Activated naive CD8-positive, alpha-beta T cell treated with anti-CD3 and anti-CD28 coated beads, Interleukin-2, amount 50 U/mL, for 24 hours (primary cell): ENCODE measurements at places on chromosomes 1 and 21.
A peak's percentile ranks its signal among the peaks of the same experiment; 100 is the strongest.

- no peak for DNase-seq
Observed at GRCh38 chr1:153360190-153360589, 2.5 kb downstream of the S100A9 start.

DNA sequence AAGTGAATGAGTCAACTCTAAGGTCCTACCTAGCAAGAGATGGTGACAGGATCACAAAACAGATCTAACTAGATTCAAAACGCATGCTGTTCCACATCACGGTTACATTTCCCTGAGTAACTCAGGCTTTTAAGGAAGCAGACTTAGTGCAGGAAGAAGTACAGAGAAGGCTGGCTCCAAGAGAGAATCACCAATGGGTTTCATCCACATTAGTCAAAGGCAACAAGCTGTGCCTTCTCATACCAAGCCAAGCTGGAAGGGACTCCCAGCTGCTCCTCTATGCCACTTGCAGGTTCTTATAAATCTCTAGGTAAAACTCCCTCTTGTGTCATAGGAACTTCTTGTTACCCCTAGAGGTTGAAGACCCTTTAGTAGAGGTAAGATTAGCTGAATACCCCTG is 109.0 kb downstream of the KCNH1 start:
- DNase-seq, result no peak

DNA sequence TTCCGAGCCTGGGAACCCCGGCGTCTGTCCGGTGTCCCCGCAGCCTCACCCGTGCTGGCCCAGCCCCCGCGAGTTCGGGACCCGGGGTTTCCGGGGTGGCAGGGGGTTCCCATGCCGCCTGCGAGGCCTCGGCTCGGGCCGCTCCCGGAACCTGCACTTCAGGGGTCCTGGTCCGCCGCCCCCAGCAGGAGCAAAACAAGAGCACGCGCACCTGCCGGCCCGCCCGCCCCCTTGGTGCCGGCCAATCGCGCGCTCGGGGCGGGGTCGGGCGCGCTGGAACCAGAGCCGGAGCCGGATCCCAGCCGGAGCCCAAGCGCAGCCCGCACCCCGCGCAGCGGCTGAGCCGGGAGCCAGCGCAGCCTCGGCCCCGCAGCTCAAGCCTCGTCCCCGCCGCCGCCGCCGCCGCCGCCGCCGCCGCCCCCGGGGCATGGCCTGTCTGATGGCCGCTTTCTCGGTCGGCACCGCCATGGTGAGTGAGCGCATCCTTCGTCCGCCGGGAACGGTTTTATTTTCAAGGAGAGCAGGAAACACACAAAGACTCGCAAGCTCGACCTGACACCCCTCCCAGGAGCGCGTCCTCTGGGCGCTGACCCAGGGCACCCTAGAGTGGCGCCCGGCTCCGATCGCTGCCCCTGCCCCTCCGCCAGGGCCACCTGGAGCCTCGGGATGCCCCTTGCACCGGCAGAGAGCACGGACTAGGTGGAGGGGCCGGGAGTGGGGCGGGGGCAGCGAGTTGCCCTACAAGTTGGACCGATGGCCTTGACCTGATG is at the start of gene ABCG1:
Gene ABCG1, plus strand, starts transcription at position 305 of the 770 bp plus-strand sequence. Its CDS starts 123 bp downstream, at position 428.
- DNase-seq, result peak; percentile 60

DNA sequence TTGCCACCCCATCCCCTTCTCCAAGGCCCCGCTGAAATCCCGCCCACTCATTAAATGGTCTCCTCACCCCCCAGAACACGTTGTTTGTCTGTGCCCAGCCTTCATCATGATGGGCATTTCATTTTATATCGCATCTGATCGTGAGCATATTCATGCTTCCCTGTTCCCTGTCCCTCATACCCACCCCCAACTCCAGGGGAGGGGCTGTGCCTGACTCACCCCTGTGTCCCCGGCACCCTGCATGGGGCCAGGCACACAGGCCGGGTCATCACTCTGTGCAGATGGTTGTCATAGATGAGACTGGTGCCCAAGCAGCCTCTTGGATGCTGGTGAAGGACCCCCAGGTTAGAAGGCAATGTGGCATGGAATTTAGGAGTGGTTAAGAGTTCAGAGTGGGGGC is 11.0 kb downstream of the CAMK2N1 start:
- no peak for DNase-seq

GRCh38 chr1:18088077-18088594 is 19.5 kb upstream of the IGSF21 start:
- no peak for DNase-seq

DNA sequence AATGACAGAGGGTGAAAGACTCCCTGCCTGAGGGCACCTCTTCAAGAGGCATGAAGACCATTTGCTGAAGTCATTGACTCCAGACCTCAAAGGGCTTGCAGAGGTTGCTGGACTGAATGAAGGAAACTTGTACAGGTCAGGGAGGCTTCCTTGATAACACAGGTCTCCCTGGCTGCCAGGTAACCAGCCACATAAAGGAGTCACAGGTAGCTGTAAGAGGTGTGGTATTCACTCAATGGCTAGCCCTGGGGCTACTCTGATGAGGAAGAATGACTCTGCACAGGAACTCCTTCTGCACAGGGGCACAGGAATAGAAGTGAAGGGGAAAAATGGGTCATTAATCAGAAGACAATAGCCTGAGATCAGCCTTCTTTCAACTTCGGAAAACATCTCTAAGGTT is 187.5 kb downstream of the LMX1A start:
- no peak for DNase-seq

GRCh38 chr1:18836654-18837053 is 22.8 kb downstream of the TAS1R2 start:
- no peak for DNase-seq

DNA sequence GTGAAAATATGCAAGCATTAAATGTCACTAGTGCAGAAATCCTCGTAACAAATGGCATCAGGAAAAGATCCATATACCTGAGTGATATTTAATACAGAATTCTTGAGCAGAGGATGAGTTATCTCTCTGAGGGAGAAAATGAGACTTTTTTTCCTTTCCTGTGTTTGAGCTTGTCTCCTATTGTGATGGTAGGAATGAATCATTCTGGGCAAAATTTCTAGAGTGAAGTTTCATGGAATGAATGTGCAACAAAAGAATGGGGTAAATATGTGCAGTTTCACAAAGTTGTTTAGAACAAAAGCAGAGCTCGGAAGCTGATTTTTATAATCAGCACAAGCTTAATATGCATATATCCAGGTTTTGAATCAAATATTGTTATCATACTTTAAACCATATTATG is 4.6 kb downstream of the CTPS1 start:
- no peak for DNase-seq

DNA sequence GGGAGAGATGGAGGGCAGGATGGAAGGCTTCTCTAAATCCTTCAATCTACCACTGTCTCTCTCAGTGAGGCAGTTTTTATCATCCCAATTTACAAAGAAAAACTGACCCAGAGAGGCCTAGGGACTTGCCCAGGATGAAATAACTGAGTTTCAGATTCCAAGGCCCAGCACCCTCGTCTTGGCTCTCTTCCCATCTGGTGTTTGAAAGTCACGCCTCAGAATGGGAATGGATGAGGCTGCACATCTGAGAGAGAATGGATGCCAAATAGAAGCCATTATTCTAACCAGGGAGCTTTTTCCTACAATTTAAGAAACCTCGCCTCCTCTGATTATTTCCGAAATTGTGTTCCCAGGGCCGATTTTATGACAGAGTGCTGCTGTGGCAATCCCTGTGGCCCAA is 10.6 kb upstream of the KCNN3 start:
- DNase-seq, result no peak

DNA sequence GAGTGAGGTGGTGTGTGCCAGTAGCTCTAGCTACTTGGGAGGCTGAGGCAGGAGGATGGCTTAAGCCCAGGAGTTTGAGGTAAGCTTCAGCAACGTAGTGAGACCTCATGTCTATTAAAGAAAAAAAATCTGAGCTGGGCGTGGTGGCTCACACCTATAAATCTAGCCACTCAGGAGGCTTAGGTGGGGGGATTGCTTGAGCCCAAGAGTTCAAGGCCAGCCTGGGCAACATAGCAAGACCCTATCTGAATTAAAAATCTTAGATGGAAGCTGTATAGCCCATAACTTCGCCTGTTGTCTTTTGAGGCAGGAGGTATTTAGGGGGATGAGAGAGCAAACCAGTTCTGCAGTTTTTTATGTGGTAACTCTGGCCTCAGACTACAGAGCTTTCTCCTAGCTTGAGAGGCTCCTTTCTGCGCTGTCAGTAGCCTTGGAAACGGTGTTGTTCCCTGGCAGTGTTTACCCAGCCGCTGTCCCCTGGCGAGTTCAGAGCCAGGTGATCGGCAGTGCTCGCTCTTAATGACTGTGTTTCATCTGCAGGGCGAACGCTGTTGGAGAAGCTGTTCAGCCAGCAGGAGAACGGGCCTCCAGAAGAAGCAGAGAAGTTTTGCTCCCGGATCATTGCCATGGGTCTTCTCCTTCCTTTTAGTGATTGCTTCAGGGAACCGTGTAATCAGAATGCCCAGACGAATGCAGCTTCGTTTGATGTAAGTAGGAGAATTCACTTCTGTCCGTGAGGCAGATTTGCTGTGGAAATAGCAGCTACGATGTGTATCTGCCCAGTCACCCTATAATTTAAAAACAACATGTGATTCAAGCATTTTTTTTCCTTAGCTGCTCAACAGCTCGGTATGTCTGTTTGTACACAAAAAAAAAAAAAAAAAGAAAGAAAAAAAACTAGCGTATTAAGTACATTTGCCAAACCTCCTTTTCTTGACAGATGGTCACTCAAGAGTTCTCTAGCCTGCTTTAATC is 31.2 kb downstream of the FMN2 start:
- DNase-seq, result no peak

DNA sequence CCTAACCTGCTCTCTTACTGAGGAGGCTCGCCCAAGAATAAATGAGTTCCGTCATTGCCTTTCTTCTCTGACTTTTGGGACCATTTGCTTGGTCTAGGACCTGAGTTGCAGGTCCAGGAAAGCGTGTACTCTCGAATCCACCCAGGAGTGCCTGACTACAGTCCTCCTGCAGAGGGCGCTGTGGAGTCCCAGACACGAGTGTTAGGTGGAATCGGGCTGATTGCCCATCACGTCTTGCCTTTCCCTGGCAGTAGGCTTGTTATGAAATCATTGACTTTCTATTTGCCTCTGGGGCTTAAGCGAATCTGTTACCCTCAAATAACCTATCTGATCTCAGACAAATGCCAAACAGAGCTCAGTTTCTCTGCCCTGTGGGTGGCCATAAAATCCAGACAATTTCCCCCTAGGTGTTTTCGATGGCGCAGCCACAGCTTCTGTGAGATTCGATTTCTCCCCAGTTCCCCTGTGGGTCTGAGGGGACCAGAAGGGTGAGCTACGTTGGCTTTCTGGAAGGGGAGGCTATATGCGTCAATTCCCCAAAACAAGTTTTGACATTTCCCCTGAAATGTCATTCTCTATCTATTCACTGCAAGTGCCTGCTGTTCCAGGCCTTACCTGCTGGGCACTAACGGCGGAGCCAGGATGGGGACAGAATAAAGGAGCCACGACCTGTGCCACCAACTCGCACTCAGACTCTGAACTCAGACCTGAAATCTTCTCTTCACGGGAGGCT is at the start of gene IL20:
Gene IL20, plus strand, starts transcription at position 685 of the 733 bp plus-strand sequence. CDS start 230 bp downstream, outside the sequence.
- DNase-seq, result peak; percentile 93

- no peak for DNase-seq
Observed at GRCh38 chr21:38477226-38477625, 21.1 kb downstream of the ERG start.

- no peak for DNase-seq
Observed at GRCh38 chr21:33800753-33801423, 114.7 kb downstream of the ATP5PO start.

GRCh38 chr1:203051841-203052324 is 25.6 kb downstream of the PPFIA4 start:
- no peak for DNase-seq

DNA sequence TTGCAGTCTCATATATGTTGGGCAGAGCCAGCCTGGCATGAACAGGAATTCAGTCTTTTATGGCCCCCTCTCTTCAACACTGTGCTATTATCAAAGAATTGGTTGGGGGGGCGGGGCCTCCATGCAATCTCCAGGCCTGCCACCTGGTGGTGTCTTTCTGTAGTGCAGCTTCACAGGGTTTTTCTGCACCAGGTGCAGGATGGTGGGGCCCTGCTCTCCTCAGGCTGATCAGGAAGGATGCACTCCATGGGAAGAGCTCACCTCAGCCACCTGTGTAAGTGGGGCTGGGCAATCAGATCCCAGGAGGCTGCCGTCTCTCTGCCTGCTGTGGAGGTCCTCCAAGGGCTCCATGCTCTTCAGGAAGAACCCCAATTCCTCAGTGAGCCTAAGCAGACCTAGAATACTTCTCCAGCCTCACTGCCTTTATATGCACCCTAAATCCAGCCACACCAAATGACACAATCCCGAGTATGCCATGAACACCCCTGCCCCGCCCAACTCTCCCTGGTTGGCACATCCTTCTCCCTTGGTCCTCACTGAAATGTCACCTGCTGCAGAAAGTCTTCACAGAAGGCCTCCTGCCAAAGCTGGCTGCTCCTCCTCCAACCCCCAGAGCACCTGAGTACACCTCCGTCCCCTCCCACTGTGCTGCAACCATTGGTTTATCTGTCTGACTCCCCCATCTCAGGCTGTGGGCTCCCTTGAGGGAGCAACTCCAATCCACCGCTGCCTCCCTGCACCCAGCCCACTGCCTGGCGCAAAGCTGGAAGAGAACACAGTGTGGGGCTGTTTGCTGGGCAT is 16.5 kb downstream of the STK40 start:
- DNase-seq, result peak; percentile 89

DNA sequence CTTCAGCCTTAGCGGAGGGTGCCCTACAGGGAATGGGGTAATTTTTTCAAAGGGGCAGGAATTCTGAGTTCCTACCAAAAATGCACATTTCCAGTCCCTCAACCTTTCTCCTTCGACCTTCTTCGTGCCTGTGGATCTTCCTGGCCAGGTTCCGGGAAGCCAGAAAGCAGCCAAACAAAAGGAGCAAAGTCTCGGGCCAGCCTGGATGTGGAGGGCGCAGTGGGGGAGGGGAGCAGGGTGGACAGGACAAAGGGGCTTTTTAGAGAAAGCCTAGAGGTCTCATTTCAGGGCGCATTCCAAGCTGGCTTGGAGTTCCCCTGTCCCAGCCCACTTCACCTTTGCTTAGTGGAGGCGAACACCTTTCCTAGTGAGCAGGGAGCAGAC is 2.9 kb upstream of the INAVA start:
- no peak for DNase-seq

- no peak for DNase-seq
Observed at GRCh38 chr1:18723206-18723605, 92.6 kb downstream of the PAX7 start.

DNA sequence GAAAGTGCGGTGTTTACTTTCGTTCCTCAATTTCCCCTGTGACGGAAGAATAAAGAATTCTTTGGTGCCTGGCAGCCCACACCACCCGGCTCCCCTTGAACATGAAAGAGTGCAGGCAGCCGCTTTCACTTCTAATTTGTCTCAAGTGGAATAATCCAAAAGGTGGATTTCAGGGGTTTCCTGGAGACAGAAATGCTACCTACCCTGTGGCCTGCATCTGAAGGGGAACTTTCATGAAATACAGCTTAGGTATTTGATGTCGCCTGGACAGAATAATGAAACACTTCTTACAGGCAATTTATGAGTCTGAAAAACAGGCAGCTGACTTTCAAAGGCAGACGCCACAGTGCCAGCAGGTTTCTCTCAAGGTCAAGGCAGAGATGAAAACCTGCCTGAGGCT is 169.5 kb upstream of the USP24 start:
- DNase-seq, result no peak

GRCh38 chr1:53332833-53333232 is 5.0 kb upstream of the LRP8 start:
- DNase-seq, result peak; percentile 1

GRCh38 chr1:94327001-94327690 is 89.8 kb upstream of the ARHGAP29 start:
- DNase-seq, result peak; percentile 5

GRCh38 chr21:15682186-15682895 is 47.4 kb upstream of the USP25 start:
- DNase-seq, result no peak
